GM04504 (cell line): ENCODE measurements at places on chromosomes 11 and 22.
A peak's percentile ranks its signal among the peaks of the same experiment; 100 is the strongest.

GRCh38 chr11:35138606-35138942 is 397 bp upstream of the CD44 start:
- DNase-seq = no peak

DNA sequence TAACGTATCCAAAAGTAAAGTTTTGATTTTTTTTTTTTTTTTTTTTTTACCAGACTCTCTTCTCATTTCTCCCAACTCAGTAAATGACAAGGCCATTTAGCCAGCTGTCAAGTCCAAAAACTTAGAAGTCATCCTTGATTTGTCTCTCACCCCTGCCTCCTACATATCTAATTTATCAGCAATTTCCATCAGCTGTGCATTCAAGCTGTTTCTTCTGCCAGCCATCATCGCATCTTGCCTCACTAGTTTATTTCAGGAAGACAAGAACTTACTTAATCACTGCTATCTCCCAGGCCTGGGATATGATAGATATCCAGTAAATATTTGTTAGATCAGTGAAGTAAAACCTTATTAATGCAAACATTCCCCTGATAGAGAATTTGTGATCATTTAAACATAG is 47.6 kb downstream of the SCGB1A1 start:
- DNase-seq = no peak

- no peak for DNase-seq
Measured at GRCh38 chr11:11370255-11370961, 17.4 kb upstream of the CSNK2A3 start.

DNA sequence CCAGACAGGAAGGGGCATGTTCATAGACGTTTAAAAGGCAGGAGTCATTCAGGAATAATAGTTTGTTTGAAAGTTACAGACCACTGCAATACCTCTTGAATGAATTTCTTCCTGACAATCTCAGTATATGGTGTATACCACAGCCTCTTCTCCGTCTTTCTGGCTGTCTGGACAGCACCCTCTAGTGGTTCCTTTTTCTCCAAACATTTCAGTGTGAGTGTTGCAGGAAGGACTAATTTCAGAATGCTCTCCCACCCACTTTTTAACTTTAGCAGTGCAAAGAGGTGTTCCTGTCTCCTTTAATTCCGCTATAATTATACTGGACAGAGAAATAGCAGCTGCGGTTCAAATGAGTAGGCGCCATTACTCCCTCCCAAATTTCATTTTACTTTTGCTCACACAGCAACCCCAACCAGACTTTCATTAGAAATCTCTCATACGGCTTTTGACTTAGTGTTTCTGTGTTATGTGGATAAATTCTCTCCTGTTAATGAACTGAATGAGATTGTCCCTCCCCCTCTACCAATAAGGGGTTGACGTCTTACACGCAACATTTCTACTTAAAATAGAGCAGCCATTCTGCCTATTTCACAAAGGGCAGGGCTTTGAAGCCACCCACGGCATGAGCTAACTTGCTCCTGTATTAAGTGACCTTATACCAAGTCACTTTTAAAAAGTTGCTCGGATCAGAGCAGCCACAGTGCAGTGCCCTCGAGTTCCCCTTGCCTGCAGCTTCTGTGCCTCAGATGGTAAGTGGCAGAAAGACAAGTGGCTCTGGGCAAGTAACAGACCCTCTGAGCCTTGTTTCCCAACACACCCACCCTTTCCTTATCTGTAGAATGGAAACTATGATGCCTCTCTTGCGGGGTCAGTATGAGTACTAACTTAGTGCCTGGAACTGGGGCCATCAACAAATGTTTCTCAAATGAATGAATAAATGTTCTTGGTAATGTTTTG is 368.6 kb downstream of the OPCML start:
- DNase-seq = peak; percentile 10

DNA sequence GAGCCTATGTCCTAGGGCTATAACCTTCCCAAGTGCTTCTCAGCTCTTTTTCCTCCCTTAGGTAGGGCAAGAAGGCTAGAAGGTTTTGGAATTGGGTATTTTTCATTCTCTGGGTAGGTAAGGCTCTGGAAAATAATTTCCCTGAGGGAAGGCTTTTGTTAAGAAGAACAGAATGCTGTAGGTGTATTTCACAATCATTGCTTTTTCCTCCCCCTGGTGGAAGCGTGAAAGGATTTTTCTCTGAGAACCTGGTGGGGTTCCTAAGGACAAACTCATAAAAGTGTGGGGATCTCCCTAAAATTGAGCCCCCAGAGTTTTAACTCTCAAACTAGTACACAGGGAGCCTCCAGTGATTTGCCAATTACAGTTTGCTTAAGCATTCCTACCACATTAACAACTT is 41.1 kb upstream of the NARS2 start:
- DNase-seq = no peak

- no peak for DNase-seq
Measured at GRCh38 chr11:96127596-96127959, 203.7 kb upstream of the MTMR2 start.

GRCh38 chr11:4049006-4049405 is 45.6 kb upstream of the RRM1 start:
- DNase-seq = no peak

- DNase-seq = no peak
Measured at GRCh38 chr11:921921-922678, 3.6 kb upstream of the AP2A2 start.

- DNase-seq = no peak
Measured at GRCh38 chr11:86473991-86474833, 99.5 kb downstream of the CCDC81 start.

- no peak for DNase-seq
Measured at GRCh38 chr11:45615182-45615792, 50.1 kb downstream of the CHST1 start.

- peak; percentile 48 for DNase-seq
Measured at GRCh38 chr11:78313181-78313795, 104.3 kb downstream of the GAB2 start.

DNA sequence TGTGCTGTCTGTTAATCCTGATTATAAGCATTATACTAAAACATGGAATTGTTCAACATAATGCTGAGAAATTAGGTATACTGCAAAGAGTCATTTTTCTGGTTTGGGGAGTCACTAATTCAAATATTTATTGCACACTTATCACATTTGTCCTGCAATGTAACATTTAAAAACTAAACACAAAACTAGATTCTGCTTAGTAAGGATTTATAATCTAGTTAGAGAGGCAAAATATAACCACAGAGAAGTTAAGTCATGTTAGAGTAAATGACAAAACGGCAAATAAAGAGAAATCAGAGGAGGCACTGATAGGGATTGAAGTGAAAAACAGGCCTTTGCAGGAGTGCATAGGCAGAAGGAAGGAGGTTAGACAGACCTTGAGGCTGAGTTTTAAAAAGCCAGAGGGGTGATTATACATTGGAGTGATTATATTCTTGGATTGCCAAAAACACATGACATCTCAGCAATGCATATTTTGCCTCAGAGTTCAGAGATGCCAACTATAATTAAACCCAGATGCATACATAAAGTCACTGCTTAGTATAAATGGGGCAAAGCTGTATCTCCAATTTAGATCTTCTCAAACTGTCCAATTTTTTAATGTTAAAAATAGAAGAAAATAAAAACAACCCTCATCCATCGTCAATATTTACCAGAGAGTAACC is 49.7 kb downstream of the CCDC34 start:
- no peak for DNase-seq

DNA sequence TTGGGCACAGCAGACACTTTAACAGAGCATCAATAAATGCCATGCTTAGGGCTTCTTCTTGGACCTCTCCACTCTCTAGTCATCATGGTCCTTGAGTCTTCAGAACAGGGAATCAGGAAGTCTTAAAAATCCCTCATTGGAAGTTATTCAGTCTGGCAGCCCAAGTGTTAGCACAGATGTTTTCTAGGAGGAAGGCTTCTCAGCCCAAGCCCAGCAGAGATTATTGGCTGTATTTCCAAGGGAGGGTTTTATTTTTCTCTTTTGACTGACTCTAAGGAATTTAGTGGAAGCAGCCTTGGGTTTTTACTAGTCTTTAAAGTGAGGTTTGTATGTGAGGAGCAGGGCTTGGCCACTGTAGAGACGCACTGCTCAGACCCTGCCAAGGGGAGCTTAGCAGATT is 41.9 kb downstream of the CEP164 start:
- DNase-seq = no peak

DNA sequence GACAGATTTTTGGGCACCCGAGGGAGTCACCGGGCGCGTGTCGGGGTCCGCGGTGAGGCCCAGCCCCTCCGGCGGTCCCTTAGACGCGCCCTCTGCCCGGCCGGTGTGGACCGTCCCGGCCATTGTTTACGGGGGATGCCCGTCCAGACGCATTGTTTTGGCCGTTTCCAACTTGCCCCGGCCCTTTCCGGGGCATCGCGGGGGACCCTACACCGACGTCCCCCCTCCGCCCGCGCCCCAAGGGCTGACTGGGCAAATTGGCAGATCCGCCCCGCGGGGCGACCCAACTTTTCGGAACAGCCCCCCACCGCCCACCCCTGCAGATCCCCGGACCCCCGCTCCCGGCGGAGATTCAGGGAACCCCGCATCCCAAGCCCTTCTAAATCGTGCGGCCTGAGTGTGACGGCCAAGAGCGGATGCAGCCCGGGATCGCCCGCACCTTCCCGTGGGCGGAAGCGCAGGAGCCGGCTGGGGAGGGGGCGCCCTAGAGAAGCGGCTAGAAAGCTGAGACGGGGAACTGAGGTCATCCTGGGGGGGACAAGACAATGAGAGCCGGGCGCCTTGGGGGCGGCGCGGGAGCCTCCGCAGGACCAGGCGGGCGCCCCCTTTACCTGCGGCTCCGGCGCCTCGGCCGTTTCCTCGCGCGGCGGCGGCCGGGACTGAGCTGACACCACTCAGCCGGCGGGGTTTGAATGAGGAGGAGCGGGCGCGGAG is 17.1 kb upstream of the CCT8L2 start:
- DNase-seq = no peak

DNA sequence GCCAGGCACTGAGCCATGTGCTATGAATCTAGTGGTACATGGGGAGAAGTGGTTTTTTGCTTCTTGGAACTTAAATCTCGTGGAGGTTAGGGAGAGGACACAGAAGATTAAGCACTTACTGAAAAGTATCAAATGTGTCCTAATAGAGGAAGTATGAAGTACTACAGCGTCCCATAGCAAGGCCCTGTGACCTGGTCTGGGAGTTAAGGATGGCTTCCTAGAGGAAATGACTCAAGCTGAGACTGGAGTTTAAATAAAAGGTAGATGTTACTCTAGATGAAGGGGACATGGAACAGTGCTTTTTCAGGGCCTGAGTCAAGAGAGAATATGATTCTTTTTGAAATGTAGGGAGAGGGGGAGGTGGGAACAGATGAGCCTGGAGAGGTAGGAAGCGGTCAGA is 202.9 kb downstream of the GRIK4 start:
- DNase-seq = no peak

DNA sequence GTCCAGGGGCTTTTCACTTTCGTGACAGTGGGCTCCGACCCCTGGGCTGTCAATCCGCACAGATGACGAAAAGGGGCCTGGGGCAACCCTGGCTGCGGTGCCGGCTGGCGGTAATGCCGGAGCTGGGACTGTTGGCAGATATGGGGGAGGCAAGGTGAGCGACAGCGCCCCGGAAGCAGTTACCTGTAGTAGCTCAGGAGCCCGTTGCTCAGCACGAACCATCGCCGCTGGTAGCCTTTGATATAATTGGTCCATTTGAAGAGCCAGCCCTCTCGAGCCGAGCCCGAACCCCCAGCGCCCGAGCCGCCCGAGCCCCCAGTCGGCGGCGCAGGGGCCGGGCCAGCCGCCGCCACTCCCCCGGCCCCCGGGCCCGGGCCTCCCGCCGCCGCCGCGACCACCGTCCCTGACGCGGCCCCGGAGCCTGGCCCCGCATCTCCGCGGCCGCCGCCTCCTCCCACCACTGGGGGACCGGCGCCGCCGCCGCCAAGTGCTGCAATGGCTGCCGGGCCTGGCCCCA is 396 bp downstream of the OSBP start:
- DNase-seq = no peak

DNA sequence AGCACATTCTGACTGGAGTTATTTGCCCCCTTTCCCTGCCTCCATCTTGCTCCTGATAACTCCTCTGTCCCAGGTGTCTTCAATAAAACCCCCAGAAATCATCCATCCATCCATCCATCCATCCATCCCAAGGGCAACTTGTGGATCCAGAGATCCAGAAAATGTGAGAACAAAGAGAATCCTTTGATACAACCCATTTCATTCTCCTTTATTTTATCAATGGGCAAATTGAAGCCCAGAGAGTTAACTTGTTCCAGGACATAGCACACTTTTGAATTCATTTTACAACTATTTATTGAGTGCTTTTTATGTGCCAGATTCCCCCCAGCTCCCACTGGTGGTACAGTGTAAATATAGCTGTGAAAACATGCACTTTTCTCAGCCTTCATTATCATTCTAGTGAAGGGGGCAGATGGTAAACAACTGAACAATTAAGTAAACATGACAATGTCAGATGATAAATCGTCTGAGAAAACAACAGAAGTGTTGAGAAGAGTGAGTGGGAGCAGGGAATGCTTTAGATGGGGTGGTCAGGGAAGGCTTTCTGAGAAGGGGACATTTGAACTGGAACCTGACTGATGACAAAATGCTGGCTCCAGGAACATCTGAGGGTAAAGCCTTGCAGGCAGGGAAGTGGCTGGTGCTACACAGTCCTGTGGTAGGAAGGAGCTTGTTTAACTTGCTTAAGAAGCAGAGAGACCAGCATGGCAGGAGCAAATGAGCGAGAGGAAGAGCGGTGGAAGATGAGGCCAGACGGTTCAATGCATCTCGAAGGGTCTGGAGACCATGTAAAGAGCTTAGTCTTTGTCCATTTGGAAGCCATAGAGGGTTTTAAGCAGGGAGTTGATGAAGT is 80.0 kb upstream of the TIMP3 start:
- DNase-seq = no peak

DNA sequence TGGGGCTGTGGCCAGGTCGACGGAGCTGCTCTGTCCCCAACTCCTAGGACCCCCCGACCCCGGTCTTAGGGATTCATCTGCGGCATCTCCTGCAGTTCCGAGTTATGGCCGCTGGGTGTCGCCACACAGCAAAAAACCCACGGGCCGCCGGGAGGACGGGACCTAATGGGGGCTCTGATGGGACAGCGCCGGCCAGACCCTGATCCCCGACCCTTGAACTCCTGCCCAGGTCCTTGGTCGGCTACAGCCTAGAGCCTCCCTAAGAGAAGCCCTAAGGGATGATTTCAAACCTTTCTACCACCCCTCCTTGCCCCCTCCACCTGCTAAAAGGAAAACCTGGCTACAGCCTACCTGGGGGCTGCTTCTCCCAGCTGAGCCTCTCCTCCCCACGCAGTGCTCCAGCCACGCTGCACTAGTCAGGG is 30.8 kb upstream of the LRRC10B start:
- no peak for DNase-seq

DNA sequence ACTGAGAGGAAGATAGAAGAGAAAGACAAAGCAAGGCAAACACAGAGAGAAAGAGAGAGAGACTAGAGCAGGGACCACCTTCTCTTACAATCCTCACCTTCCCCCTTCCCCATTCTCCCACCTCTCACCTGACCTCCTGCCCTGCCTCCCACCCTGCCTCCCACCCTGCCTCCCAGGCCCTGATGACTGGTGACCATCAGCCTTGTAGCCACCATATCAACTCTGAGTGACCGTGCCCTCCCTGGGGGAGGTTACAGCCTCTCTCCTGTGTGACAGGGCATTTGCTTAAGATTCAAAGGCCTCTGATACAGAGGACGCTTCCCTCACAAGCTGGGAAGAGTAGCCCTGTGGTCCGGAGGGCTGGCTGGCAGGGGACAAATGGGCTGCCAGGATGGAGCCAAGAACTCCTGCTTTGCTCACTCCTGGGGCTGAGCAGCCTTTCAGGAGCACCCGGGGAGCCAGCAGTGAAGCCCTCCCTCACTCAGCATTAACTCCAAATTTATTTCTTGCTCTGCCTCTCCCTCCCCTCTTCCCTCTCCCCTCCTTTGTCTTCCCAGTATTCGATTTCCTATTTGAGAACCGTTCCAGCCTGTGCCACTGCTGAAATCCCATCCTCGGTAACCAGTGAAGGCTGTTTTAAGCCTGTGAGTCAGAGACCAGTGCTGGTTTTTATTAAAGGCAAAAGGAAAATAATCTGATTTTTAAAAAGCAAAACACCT is 125.2 kb upstream of the SYT13 start:
- no peak for DNase-seq
